Left renal pelvis (tissue), 4 donors: ENCODE measurements at places on chromosomes 4 and X. TPM values are rescaled to one million over a fixed set of nuclear protein-coding genes. Genes with fewer than 3 reads are reported as not detected.

DNA sequence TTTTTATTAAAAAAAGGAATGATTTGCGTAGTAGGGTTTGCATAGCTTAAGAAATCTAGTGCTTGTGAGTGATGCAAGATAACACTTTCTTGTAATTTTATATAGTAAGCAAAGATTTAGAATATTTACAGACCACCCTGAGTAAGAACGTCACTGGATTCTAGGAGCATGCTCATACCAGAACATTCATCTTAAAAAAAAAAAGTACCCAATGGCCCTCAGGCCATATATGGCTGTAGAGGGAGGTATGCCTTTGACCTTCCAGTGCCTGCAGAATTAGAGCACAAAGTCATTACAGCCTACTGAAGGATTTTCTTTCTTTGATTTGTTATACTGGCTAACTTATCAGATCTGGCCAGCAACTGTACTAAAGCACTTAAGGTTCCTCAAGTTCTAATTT is 236.3 kb upstream of the GYPA start:
- no peak for DNase-seq

GRCh38 chr4:20181926-20182325 is 69.8 kb upstream of the SLIT2 start:
- DNase-seq = no peak

- DNase-seq = no peak
Observed at GRCh38 chr4:145346081-145346480, 135.6 kb upstream of the SMAD1 start.

DNA sequence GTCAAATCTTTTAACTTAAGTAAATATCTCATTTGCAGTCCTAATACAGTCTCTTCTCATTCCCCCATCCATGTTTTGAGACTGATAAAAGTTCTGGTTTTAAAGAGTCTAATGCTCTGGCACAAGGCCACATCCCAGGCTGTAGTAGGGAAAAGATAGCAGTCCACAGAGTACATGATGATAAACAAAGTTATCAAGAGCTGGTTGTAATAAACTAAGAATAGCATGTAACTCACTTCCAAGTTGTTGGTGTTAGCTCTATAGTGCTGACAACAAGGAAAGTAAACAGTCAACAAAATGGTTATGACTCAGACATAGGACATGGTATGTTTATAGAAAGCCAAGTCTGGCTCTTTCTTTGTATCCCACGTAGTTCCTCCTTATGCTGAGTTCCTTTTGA is 21.8 kb upstream of the AREG start:
- DNase-seq = no peak

DNA sequence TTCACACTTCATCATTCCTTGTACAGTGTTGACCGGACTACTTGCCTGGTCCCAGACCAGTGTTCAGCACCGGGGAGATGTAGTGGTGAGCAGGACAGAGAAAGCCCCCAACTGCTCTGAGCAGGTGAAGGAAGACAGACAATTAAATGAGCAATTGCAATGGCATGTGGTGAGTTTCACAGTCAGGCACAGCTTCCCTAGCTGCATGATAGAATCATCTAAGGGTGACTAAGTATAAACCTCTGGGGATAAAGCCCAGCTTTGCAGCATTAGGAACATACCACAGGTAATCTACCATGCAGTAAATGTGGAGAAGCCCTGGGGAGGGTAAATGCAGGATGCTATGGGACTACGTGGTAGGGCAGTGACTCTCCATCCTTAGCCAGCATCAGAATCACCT is 47.8 kb downstream of the TMA16 start:
- no peak for DNase-seq

DNA sequence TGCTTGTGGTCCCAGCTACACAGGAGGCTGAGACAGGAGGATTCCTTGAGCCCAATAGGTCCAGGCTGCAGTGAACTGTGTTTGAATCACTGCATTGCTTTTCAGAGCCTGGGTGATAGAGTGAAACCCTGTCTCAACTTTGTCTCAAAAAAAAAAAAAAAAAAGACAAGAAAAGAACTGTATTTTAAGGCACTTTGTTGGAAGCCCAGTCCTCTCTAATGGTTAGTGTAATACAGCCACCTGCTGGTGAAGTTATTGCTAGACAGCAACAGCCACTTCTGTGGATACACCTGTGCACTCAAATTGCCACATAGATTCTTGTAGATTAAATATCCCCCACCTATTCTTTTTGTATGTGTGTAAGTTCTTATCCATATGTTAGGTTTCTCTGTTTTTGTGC is 10.1 kb upstream of the FGG start:
- no peak for DNase-seq

- DNase-seq = no peak
Observed at GRCh38 chrX:11193035-11193469, 81.9 kb downstream of the HCCS start.

GRCh38 chr4:76984127-76984526 is 34.6 kb downstream of the SEPTIN11 start:
- no peak for DNase-seq

DNA sequence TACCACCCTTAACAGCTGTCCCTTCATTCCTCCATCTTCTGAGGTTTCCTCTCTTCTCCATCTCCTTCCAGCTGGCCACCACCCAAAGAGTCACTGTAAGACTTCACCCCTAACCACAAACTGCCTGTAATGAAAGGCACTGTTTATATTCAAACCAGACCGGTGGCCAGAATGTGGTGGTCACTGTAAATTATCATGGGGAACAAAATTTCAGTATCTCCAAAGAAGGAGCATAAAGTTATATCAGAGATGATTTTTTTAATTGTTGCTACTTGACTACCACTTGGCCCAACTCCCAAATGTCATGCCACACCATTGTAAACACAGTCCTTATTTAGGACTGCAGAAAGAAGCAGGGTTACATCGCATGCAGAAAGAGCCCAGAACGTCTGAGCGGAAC is 44.8 kb downstream of the SMARCA1 start:
- DNase-seq = no peak

DNA sequence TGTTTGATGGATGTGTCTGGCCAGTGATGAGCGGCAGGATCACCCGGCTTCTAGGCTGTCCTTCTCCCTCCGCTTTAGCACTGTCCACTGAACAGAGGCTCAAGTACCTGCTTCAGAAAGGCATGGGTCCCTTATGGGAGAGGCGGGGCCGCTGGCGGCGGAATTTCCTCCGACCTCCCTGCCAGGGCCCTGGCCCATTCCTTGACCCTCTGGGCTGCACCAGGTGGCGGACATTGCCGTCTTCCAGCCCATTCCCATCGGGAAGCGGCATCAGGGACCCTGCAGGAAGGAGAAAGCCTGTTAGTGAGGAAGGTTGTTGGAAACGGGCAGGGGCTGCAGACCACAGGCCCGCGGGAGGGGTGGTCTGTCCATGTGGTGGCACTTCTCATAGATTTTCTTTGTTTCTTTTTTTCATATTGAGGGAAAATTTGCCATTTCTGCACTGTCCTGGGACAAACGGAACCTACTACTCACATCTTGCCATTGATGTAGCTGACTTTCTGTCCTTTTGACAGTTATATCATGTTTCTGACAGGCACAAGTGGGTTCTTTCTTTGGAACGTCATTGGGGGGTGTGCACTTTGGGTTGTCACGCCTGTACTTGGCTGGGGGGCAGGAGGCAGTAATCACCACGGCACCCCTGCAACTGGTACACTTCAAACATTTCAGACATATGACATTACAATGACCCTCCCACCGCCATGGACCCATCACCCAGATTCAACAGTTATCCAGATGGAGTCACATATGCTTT is 6.1 kb downstream of the APLN start:
- no peak for DNase-seq

GRCh38 chr4:122716825-122717448 is 15.6 kb upstream of the BBS12 start:
- DNase-seq = no peak

DNA sequence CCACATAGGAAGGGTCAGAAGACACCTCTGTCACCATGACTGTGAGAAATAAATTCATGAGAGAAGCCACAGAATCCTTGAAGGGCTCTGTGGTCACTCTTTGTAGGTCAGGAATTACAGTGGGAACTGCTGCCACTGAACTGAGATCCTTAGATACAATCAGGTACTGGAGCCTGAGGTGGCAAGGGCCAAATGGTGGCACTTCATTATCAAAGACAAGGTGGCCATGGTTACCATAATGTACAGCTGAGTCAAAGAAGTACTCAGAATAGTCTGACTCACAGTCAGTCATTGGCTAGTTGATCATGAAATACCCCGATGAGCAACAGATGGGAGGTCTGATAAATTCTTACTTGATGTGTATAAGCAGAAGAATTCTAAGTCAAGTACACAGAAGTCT is 131.9 kb downstream of the RTL3 start:
- DNase-seq = no peak

DNA sequence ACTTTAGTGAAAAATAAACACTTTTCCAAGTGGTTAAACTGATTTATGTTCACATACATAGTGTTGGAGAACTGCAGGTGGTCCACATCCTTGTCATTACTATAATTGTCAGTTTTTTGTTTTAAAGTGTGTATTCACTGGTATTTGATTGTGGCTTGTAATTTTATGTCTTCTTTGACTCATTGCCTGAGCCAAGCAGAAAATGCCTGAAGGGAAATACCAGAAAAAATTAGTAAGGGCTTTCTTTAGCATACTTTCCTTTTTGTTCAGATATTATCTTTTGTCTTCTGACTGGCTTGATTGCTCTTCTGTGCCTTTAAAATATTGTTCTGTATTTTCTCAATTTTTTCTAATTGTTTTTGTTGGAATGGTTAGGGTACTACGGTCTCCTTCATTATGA is 981.3 kb downstream of the C4orf33 start:
- DNase-seq = no peak

DNA sequence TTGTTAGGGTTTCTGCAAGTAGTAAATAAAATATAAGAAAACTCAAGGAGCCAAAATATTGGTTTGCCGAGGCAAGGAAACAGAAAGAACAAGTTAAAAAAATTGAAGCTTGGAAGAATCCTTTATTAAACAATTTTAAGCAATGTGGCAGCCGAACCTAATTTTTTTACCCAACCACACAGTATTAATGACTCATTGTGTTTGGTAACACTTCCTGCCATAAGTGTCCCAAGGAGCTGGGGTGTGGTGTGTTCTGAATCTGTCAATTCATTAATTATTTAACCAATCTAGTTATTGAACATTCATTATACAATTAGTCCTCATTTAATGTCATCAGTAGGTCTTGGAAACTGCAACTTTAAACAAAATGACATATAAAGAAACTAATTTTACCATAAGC is 19.3 kb upstream of the CPE start:
- DNase-seq = no peak

DNA sequence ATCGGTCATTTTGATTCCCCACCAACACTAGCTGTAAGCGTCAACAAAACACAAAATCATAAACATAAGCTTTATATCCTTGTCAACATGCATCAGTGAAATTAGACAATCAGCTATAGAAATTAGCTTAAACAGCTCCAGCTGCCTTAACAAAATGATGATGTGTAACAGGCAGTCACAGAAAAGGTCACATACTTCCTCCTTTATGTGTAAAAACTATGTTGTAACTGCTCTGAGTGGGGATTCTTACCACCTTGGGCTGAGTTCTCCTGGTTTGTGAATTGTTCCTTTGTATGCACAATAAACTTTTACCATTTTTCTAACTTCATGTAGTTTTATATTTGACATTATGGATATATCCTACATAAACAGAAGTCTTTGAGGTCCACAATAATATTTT is 73.9 kb upstream of the MAP9 start:
- no peak for DNase-seq

GRCh38 chrX:68910731-68911428 is 82.1 kb downstream of the EFNB1 start:
- no peak for DNase-seq

GRCh38 chr4:76665153-76665552 is 230.1 kb downstream of the SHROOM3 start:
- no peak for DNase-seq

DNA sequence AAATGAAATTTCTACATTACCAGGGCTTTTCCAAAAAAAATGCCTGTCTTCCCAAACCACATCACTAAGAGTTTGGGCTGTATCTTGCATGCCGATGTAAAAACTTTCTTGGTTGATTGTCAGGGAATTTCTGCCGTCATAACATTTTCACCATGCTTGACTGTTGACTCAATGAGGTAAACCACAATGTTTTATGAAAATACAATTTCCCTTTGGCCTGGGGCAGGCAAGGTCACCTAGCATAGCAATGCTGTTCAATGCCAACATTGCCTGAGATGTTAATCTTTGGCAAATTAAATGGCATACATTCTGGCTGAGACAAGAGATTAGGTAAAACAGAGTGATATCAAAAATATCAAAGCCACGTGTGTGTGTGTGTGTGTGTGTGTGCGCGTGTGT is 137.1 kb upstream of the TBL1X start:
- DNase-seq = no peak

- DNase-seq = no peak
Observed at GRCh38 chrX:9519546-9520216, 54.8 kb downstream of the TBL1X start.

DNA sequence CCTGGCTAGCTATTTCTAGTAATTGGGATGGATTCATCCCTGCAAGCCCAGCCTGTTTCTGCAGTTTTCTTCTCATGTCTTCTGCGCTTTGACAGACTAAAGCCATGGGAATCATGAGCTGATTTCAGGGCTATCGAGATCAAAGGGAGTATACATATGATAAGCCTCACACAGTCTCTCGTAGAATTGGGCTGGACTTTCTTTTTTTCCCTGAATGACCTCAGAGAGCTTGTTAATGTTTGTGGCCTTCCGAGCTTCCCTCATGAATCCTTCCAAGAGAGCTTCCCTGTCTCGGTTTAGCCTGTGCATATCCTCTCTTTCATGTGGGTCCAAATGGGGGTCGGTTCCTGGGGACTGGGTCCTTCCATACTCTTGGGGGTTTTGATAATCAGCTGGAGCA is 130.3 kb downstream of the ADRA2C start:
- DNase-seq = no peak

- DNase-seq = no peak
Observed at GRCh38 chr4:128528793-128529553, 241.4 kb upstream of the PGRMC2 start.

- no peak for DNase-seq
Observed at GRCh38 chr4:102180046-102180445, 165.2 kb downstream of the SLC39A8 start.

GRCh38 chr4:164081371-164081770 is 586.9 kb downstream of the TMA16 start:
- DNase-seq = no peak

- DNase-seq = no peak
Observed at GRCh38 chr4:113636877-113637276, 124.7 kb downstream of the CAMK2D start.

DNA sequence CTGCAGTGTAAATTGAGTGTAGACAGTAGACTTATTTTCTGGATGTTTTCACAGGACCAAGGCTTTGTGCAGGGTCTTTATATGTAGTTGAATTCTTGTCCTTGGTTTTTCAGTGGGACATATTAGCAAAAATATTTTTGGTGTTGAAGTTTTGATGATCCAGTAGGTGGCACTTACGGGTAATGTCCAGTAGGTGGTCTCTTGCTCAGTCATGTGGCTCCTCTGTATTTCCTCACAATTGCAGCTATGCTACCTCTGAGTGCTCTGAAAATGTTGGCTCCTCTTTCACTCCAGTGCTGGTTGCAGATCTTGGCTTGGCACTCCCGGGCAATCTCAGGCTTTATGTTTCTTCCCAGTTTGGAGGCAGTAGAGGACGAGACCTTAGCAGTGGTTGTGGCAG is 419.8 kb upstream of the AMOT start:
- no peak for DNase-seq

PAGE2B gene
- not detected for polyA plus RNA-seq

FGFBP1 gene
- polyA plus RNA-seq = 0.15 TPM

EDA2R gene
- polyA plus RNA-seq = 0.64 TPM

QRFPR gene
- polyA plus RNA-seq = 2.3 TPM

GPM6B gene
- 10.7 TPM for polyA plus RNA-seq

SPANXB1 gene
- polyA plus RNA-seq = not detected

ADH6 gene
- 19.0 TPM for polyA plus RNA-seq

TBC1D8B gene
- 6.5 TPM for polyA plus RNA-seq

BEX5 gene
- polyA plus RNA-seq = 14.8 TPM

SMR3B gene
- polyA plus RNA-seq = not detected
